B cell (primary cell): ENCODE measurements at places on chromosomes 1 and 21.

DNA sequence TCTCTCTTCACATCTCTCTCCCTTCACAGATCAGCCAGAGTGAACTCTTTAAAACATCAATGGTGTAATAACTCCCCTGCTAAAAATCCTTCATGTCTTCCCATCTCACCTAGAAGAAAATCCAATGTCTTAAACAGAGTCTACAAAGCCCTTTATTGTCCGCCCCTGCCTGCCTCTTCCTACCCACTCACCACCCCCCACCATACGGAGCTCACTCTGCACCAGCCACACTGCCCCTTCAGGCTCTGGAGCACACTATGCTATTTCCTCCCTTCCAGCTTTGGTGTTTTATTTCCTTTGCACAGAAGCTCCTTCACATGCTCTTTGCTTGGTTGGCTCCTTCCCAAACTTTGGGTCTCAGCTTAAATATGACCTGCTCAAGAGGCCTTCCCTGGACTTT is 10.2 kb downstream of the CAMK1G start:
- H3K4me1 ChIP-seq = no peaks in the 10 kb centered on the region
- DNase-seq = no peak
- no peaks in the 10 kb centered on the region for H3K36me3 ChIP-seq
- H3K27me3 ChIP-seq = peaks cover 5% of the 10 kb centered on the region

DNA sequence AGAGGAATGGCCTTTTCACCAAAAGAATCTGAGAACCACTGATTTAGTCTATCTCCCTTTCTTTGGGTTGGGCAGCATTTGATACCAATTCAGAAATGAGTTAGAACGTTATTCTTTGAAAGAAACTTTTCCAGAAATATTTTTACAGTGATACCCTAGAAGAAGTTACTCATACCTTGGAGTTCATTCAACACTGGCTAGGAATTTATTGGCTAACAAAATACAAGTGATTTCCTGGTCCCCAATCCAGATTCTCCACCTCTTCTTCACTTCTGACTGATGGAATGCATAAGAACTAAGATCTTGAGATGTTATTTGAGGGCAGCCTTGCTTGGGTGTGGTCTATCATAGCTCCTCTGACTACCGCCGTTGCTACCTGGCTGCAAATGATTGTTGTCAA is 9.4 kb downstream of the C1orf162 start:
- no peak overlapping the region for H3K4me3 ChIP-seq
- no peaks in the 10 kb centered on the region for H3K36me3 ChIP-seq
- peaks cover 27% of the 10 kb centered on the region for H3K4me1 ChIP-seq
- no peak for DNase-seq
- no peak overlapping the region for H3K27ac ChIP-seq
- no peaks in the 10 kb centered on the region for H3K27me3 ChIP-seq

GRCh38 chr1:51147394-51147793 is 45.4 kb downstream of the C1orf185 start:
- H3K4me3 ChIP-seq = no peak overlapping the region
- no peaks in the 10 kb centered on the region for H3K36me3 ChIP-seq
- no peaks in the 10 kb centered on the region for H3K4me1 ChIP-seq
- DNase-seq = no peak
- H3K27me3 ChIP-seq = no peaks in the 10 kb centered on the region

GRCh38 chr1:112058815-112059450 is 69.5 kb upstream of the KCND3 start:
- H3K27ac ChIP-seq = no peak overlapping the region
- peaks cover 24% of the 10 kb centered on the region for H3K27me3 ChIP-seq
- peaks cover 3% of the 10 kb centered on the region for H3K4me1 ChIP-seq
